ENCODE measurements at places on chromosomes 5 and 9.

- no peak for DNase-seq
Observed at GRCh38 chr5:148486456-148486855, 102.7 kb downstream of the FBXO38 start.

DNA sequence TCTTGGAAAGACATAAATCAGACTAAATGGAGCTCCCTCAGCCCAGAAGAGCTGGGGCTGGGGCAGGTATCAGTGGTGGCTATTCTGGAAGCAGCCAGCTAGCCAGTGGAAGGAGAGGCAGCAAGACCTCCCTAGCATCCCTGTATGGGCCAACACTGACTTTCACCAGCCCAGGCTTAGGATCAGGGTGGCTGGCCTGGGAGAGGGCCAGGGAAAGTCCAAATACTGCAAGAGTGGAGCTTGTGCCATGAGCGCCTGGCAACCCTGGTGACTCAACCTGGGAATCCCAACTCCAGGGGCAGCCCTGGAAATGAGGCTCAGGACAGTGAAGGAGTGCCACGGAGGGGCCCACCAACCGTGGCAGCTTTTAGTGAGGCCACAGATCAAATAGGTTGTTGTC, 7.6 kb upstream of the IRF1 start:
- DNase-seq: peak; percentile 3

DNA sequence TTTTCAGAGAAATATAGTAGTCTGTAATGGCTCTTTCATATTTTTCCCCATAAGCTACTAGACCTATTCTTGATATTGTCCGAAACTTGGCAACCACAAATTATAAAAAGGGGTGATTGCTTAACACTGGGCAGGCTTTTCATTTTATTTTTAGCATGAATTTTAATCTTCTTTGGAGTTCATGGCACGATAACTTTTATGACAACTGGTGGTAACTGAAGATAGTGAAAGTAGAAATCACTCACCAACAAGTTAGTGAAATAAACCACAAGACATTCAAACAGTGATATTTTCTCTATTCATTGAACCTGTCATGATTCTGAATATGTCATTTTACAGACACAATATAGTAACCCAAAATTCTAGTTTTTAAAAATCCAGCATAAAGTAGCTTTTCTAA, 213.9 kb downstream of the PRDM9 start:
- no peak for DNase-seq

DNA sequence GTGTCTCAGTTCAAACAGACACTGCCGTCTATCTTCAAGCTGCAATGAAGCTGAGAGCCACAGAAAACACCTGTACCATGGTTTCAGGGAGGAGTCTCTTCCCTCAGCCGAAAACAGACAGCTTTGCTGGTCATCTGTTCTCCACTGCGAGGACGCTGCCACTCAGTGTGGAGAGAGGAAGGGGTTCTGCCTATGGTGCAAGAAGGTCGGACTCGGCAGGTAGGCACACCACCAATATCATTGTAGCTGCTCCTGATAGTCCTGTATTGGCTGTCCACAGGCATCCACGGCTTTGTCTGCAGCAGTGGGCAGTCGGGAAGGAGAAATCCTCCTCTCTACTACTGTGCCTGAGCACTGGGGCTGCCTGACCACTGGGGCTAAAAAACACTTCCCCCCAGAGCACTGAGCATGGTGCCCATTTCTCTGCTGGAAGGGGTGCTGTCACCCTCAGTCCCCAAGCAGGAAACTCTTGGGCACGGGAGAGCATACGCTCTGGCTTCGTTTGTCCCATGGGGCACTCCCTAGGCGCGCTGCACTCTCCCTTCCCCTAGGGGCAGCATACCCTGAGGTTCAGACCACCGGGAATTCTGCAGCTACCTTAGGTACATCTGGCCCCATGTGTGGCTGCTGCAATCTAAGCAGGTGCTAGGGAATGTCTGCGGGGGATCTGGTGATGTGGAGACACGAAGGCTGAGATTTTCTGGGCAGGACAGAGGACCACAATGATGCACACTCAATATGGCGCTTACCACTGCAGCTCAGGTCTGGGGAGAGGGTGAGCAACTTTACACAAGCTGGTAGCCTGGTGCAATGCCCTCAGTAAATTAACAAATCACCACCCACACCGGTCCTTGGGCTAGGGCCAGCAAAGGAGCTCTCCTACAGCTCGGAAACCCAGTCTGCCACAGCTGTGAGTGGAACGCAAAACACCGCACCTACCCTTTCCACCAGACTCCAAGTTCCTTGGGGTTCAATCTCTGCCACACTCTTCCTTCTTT, 880.9 kb upstream of the SEMA6A start:
- DNase-seq: no peak

- no peak for DNase-seq
Observed at GRCh38 chr9:109046346-109046745, 33.0 kb upstream of the CTNNAL1 start.

All from dorsolateral prefrontal cortex (tissue), 122 donors.